ENCODE measurements at places on chromosomes 4 and X.

DNA sequence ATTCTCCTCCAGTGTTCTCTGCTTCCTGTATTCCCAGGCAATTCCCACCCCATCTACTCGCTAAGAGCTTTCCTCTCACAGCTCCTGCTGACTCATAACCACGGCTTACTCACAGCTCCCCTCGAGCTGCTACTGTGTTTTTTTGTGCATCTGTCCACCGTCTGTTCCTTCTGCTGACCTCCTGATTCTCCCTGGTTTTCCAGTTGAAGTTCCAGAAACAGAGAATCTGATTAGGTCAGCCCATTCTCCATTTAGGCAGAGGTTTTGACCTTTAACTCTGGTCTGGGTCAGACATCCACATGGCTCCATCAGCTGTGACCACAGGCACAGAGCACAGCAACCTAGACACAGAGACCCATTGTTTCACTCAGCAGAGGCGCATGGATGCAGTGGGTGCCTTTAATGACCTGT, 5.5 kb upstream of the SMIM20 start:
- peak; percentile 89 for DNase-seq

- DNase-seq: no peak
Measured at GRCh38 chrX:149903889-149904748, 23.1 kb downstream of the MAGEA8 start.

GRCh38 chr4:164617911-164618310, 136.0 kb upstream of the SMIM31 start:
- no peak for DNase-seq

DNA sequence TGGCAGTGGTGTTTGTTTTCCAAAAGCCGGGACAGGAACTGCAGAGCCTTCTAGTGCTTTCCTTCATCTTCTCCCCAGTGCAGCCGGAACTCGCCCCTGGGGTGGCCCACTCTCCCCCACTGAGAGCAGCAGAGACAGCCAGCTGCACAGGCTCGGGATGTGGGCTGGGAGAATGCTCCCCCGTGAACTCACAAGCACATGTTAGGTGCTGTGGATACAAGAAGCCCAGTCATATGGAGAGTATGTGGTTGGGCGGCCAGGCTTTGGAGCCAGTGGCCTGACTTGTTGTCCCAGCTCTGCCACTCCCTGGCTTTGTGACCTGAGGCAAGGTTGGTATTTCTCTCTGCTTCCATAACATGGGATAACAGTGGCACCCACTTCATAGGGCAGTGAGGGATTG, 9.4 kb upstream of the KIAA0232 start:
- no peak for DNase-seq

- DNase-seq: no peak
Measured at GRCh38 chr4:129230846-129231245, 134.9 kb downstream of the C4orf33 start.

GRCh38 chr4:1604706-1605205, 79.4 kb downstream of the FAM53A start:
- DNase-seq: no peak

- DNase-seq: no peak
Measured at GRCh38 chr4:40953283-40954087, 203.7 kb downstream of the NSUN7 start.

GRCh38 chr4:86386201-86386600, 26.3 kb upstream of the MAPK10 start:
- no peak for DNase-seq

DNA sequence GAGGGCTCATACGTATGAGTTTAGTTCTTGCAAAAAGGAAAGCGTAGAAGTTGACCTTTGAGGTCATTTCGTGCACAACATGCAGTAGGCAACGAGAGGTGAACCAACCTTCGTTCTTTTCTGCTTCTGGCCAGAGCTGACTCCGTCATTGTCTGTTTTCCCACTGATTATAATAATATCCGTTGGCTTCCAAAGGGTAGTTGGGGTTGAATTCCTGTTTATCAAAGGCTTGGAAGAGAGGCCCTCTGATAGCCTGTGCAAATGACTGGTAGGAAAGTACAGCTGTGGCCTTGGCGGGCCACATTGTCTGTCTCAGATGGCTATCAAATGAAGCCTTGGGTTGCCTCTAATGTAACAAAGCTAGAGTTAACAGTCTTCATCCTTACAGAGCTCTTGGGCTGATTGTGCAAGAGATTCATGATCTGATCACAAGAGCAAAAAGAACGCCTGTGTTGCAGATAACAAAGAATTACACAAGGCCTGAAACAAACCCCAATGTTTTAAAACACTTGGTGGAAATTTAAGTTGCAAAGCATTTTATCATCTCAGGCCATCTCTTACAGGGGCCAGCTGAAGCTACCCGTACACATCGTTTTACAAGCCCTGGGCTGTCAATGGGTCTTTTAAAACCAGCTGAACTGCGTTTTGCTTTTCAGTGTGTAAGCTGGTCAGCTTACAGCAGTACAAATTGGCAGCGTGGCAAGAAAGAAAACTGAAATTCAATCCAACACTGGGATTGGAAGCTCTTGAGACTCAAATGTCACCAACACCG, 46.1 kb upstream of the FAM9C start:
- no peak for DNase-seq

DNA sequence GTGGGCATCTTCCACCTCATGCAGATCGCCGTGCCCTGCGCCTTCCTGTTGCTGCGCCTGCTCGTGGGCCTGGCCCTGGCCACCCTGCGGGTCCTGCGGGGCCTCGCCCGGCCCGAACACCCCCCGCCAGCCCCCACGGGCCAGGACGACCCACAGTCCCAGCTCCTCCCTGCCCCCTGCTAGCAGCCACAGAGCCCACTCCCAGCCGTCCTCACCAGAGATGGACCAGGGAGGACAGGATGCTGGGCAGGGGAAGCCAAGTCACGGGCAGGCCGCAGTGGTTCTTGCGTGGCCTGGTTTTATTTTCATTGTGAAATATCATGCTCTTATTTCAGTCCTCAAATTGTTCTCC, 15.1 kb downstream of the DGKQ start:
- DNase-seq: no peak

DNA sequence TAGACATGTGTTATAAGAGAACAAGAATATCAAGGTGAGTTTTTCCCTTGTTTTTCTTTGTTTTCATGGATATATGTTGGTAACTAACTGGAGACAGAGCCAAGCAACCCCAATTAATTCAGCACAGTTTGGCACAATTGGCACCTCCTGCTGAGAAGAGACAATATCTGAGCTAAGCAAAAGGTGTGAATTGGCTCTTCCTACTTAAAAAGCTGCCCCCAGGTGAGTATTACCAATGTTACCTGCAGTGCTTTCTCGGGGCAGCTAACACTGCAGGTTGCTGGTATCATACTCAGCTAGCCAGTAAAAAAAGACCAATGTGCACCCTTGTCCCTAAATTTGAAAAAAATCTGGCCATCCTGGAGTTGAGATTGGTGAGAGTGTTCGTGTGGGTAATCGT, 871.2 kb upstream of the TENM3 start:
- no peak for DNase-seq

DNA sequence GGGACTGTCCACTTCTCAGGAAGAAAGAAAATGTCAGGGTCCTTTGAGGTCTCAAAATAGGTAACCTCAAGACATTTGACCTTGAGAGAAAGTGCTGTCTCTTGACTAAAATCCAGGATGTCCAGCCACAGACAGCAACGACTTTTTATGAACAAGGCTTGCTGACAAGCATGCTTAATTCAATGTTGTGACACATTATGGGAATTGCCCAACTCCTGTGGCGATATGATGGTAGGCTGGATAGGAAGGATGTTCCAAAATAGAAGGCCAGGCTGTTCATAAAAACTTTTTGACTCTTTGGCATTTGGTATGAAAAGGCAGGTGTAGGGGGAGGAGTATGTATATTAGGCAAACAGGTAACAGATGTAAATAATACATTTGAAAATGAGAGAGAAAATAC, 50.8 kb upstream of the EDNRA start:
- DNase-seq: no peak

DNA sequence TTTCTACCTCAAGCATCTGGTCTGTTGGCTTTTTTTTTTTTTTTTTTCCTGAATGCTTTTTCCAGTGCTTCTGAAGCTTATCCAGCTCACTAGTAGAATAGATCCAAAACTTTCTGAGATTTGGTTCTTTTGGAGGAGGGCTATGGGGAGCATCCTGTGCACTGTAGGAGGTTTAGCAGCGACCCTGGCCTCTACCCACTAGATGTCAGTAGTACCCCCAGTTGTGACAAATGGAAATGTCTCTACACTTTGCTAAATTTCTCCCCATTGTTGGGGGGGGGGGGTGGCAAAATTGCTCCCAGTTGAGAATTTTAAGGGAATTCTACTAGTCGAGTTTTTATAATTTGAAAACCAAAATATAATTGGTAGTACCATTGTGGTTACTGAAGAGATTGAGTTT, 23.0 kb upstream of the PPA2 start:
- no peak for DNase-seq
